Fibroblast of villous mesenchyme (primary cell): ENCODE measurements at places on chromosomes 12 and 14. TPM values are rescaled to one million over a fixed set of nuclear protein-coding genes. Genes with fewer than 3 reads are reported as not detected.

The MYF5 gene
- not detected in 2 replicates for total RNA-seq

The HOXC13 gene
- total RNA-seq = 0.32 TPM in 1 of 2 replicates, not detected in the other

The SPTB gene
- total RNA-seq = under 0.01 TPM in 2 replicates

The KRT85 gene
- total RNA-seq = not detected in 2 replicates

The OR10P1 gene
- under 0.01 TPM in 1 of 2 replicates, not detected in the other for total RNA-seq

The SDR9C7 gene
- total RNA-seq = not detected in 2 replicates

The IL31 gene
- total RNA-seq = not detected in 2 replicates

The BDKRB2 gene
- 51.5 and 105 TPM in 2 replicates for total RNA-seq

The CLEC1A gene
- total RNA-seq = not detected in 2 replicates

The AVPR1A gene
- under 0.01 TPM in 1 of 2 replicates, not detected in the other for total RNA-seq

The CRACR2A gene
- total RNA-seq = 9.5 and 15.5 TPM in 2 replicates

The NID2 gene
- 146 and 259 TPM in 2 replicates for total RNA-seq

The DIO2 gene
- total RNA-seq = 31.5 and 42.5 TPM in 2 replicates

The TGM1 gene
- total RNA-seq = 0.64 and 2.2 TPM in 2 replicates

GRCh38 chr14:71331403-71331802, 424.1 kb downstream of the PCNX1 start:
- DNase-seq = no peak

GRCh38 chr12:58143498-58143995, 202.2 kb downstream of the ATP23 start:
- no peak for DNase-seq

DNA sequence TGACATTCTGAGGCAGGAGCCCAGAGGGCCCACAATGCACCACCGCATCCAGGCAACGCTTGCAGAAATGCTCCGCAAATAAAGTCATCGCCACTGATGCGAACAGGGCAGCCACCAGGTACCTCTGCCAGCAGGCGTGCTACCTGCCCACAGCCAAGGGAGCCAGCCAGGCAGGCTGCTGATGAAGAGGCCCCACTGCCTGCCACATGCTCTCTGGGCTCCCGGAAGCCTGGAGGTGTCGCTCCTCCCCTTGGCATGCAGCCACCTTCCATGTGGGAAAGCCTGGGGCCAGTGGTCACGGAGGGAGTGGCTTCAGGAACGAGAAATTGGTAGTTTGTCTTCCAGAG, 14.7 kb downstream of the GPR132 start:
- peak; percentile 43 for DNase-seq

DNA sequence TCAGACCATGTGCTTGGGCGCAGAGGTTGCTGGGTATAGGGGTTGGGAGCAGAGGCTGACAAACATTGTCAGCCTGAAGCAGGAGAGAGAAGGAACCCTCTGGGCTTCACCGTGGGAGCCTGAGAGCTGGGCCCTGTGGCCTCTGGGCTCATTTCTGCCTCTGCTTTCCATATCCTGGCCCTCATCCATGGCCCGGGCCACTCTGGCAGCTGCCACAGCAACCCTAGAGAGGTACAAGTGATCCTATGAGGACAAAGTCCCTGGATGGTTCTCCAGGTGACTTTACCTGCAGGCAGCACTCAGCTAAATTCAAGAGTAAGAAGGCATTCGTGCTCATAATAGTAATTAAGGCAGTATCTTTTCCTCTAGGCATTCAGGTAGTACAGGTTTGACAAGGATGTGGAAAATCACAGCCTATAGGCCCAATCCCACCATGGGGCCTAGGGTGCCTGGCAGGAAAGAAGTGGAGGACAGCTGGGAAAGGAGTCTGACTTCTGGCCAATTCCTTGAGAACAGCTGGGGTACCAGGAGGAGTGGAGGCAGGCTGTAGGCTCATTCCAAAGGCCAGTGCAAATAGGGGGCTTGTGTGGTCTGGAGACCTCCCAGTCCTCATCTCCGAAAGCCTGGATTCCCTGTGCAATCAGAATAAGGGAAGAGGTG, 3.6 kb upstream of the TTC7B start:
- DNase-seq = no peak

GRCh38 chr12:14836336-14837210, 6.8 kb downstream of the ART4 start:
- DNase-seq = peak; percentile 90

DNA sequence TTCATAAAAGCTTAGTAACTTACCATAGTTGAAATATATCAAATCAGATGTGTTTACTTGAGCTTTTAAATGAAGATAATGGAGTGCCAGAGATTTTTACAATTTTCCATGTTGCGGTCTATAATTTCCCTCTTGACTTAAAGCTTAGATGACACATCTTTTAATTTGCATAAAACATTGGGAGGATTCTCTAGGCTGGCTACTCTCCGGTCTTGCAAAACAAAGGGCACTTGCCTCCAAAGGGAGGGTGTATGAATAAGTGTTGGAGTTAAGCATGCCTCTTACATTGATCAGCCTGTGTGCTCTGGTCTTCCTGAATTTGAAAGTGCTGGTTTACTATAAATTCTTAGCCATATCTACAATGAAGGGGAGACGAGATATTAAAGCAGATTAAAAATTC, 336.4 kb upstream of the NAV3 start:
- no peak for DNase-seq

- no peak for DNase-seq
Observed at GRCh38 chr14:54048311-54048710, 91.7 kb upstream of the BMP4 start.

- no peak for DNase-seq
Observed at GRCh38 chr12:63846238-63846967, 1.9 kb downstream of the SRGAP1 start.

GRCh38 chr14:86305058-86305457, 775.1 kb downstream of the FLRT2 start:
- DNase-seq = no peak

GRCh38 chr14:88303041-88303440, 20.0 kb downstream of the KCNK10 start:
- DNase-seq = no peak

- no peak for DNase-seq
Observed at GRCh38 chr14:97641827-97642226, 844.6 kb downstream of the VRK1 start.

- peak; percentile 97 for DNase-seq
Observed at GRCh38 chr14:77043177-77043983, 14.9 kb upstream of the IRF2BPL start.

DNA sequence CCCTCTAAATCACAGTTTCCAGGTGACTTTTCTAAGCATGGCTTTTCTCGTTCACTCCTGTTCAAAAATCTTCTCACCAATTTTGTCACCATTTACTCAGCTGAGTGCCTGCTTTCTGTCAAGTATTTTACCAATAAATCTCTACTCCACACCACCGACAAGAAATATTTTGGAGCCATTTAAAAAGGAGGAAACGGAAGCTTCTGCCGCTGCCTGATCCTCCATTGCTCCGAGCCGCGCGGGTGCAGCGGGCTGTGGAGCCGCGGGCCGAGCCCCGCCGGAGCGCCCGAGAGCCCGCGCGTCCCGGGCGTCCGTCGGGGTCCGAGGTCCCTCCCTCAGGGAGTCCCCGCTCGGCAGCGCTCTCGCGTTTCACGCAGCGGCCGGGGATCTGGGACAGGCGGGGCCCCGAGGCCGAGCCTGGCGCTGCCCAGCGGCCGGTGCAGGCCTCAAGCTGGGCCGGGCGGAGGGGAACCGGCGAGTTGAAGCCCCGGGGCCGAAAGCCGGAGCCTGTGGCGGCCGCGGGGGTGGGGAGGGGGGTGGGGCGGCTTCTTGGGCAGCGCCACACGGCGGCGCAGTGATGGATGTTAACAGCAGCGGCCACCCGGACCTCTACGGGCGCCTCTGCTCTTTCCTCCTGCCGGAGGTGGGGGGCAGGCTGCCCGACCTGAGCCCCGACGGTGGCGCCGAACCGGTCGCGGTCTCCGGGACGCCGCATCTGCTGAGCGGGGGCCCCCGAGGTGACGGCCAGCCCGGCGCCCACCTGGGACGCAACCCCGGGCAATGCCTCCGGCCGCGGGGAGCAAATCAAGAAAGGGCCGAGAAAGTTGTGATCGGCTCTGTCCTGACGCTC, 1.1 kb upstream of the HEBP1 start:
- DNase-seq = peak; percentile 51

GRCh38 chr14:68014771-68015170, 195.2 kb downstream of the RAD51B start:
- no peak for DNase-seq

GRCh38 chr14:101456246-101457175, 104.8 kb upstream of the DIO3 start:
- no peak for DNase-seq

GRCh38 chr12:45743247-45743646, 13.7 kb downstream of the ARID2 start:
- DNase-seq = no peak

DNA sequence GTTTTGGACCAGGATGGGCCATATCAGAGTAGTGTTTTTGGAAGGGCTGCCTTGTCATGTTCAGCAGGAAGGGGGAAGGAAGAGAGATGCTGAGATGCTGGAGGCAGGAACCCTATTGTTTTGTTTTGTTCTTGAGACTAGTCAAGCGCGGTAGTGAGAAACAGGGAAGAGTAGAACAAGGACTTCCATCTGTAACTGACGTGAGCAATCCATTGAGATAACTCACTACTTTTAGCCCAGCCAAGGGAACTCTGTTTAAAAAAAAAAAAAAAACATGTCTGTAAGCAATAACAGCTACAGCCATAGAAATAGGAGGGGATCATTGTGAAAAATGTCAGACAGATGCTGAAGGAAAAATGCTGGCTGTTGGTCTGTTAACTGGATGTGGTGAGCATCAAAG, 34.0 kb downstream of the CD9 start:
- DNase-seq = peak; percentile 27

GRCh38 chr12:130115646-130116045, 46.6 kb upstream of the FZD10 start:
- DNase-seq = no peak

- DNase-seq = peak; percentile 57
Observed at GRCh38 chr14:50714450-50715073, 46.5 kb upstream of the SAV1 start.

DNA sequence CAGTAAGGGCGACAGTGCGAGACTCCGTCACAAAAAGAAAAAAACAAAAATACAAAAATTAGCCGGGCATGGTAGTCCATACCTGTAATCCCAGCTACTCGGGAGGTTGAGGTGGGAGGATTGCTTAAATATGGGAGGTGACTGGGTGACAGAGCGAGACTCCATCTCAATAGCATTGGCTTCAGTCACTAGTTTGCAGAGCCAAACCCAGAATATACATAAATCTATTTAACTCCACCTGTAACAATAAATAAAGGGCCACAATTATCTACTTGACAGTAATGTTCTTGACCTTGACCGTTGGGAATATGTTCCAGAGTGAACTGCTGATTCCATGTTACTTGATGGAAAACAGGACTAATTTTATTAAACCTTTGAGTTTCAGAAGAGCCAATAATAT, 198.9 kb upstream of the MDGA2 start:
- DNase-seq = no peak
